ENCODE measurements at places on chromosomes 6 and 20. TPM values are rescaled to one million over a fixed set of nuclear protein-coding genes. Genes with fewer than 3 reads are reported as not detected.

- no peak for DNase-seq
These were observed 10.1 kb downstream of the SAMHD1 start for GRCh38 chr20:36941401-36941835.

GRCh38 chr6:20227350-20227749, 15.1 kb upstream of the MBOAT1 start:
- DNase-seq = no peak

DNA sequence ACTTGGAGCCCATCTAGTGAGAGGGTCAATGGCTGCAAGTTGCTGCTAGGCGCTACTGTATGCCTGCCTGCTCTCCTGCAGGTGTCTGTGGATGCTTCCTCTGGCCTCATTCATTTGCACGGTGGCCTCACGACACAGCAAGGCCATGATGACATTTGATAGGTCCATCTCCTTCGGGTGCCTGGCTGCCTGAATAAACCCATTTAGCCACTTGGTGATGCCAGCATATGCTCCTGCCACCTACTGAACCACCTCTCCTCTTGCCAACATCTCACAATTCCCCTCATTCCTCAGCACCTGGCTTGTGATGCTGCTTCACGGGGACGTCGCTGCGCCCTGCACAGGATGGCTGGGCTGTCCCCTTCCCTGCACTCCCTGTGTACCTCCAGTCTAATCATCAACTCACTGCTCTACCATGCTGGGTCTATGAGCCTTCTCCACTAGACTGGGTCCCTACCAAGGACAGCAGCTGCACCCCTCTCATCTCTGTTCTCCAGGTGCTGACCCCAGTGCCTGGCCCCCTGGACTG, 51.1 kb downstream of the AGPAT4 start:
- no peak for DNase-seq

CD93 gene
- under 0.01 TPM for total RNA-seq

KIF25 gene
- total RNA-seq = 0.26 TPM
